ENCODE measurements at places on chromosomes 11 and 22. TPM values are rescaled to one million over a fixed set of nuclear protein-coding genes. Genes with fewer than 3 reads are reported as not detected.
A peak's percentile ranks its signal among the peaks of the same experiment; 100 is the strongest.

The OR8D1 gene
- total RNA-seq: not detected

GRCh38 chr22:47304854-47305253 lies 542.4 kb downstream of the TBC1D22A start:
- no peaks in the 10 kb centered on the region for H3K4me1 ChIP-seq
- H3K36me3 ChIP-seq: no peaks in the 10 kb centered on the region
- no peak overlapping the region for H3K4me3 ChIP-seq
- no peaks in the 10 kb centered on the region for H3K27me3 ChIP-seq
- no peak for DNase-seq

- no peaks in the 10 kb centered on the region for H3K4me1 ChIP-seq
- H3K4me3 ChIP-seq: no peak overlapping the region
- H3K27ac ChIP-seq: no peak overlapping the region
- no peaks in the 10 kb centered on the region for H3K27me3 ChIP-seq
- DNase-seq: no peak
Observed at GRCh38 chr11:34074391-34074790, 22.9 kb downstream of the CAPRIN1 start.

- H3K36me3 ChIP-seq: peaks cover 4% of the 10 kb centered on the region
- H3K27me3 ChIP-seq: no peaks in the 10 kb centered on the region
- no peak overlapping the region for H3K27ac ChIP-seq
- no peak overlapping the region for H3K4me3 ChIP-seq
- no peaks in the 10 kb centered on the region for H3K4me1 ChIP-seq
Observed at GRCh38 chr22:31637447-31637890, 24.5 kb downstream of the PISD start.

The GGTLC3 gene
- total RNA-seq: not detected

GRCh38 chr11:60867871-60868681 lies 734 bp downstream of the ZP1 start:
- H3K4me1 ChIP-seq: no peaks in the 10 kb centered on the region
- no peak for DNase-seq
- H3K27ac ChIP-seq: no peak overlapping the region
- no peaks in the 10 kb centered on the region for H3K36me3 ChIP-seq

DNA sequence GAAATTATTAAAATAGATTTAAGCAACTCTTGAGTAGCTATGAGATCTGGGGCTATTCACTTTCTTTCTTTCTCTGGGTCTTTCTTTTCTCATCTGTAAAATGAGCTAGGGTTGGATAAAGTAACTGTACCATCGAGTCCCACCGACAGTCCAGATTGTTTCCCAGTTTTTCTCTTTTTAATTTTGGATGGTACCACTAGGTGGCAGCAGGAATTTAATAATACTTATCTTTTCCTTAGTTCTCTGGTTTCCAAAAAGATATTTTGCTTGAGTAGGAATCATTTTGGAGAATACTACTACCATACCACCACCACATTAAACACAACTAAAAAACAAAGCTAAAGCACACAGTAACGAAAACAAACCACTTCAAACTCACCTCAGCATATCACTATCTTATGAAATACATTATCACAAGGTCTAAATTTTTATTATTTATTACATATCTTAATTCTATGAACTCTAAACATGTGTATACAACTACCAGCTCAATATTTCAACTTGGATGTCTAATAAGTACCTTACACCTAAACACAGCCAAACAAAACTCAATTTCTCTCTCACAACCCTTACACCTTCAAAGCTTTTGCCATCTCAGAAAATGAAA lies 584.0 kb downstream of the KCNA4 start:
- no peak overlapping the region for H3K4me3 ChIP-seq
- no peaks in the 10 kb centered on the region for H3K27me3 ChIP-seq
- H3K27ac ChIP-seq: no peak overlapping the region
- no peak for DNase-seq
- H3K4me1 ChIP-seq: no peaks in the 10 kb centered on the region

The FOSL1 gene
- total RNA-seq: 0.28 TPM

The BTG4 gene
- total RNA-seq: not detected

DNA sequence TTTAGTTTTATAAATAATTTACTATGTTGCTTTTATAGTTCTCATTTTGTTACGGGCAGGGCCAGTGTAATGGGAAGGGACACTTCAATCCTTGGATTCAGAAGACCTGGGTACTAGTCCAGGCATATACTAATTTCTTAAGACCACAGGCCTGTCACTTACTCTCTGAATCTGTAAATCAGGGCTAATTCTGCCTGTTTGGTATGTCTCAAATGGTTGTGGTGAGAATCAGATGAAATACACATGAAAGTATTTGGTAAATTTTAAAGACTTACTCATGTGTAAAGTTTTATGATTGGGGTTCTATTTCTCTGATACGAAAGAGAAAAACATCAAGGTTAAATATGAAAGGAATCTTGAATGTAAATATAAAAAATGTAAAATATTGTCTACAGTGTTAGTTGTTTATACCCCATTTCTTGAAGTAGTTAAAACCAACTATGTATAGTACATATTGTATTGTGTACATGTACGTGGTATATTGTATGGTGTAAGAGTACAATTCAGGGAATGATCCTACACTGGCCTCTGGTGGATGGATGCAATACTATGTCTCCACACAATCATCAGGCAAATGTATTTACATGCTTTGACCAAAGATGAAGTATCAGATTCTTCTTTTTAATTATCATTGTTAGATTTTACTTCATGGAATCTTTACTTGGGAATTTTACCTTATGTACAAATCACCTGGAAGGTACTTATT lies 24.5 kb upstream of the RAG2 start:
- H3K27ac ChIP-seq: no peak overlapping the region
- no peaks in the 10 kb centered on the region for H3K27me3 ChIP-seq
- no peak for DNase-seq
- H3K36me3 ChIP-seq: no peaks in the 10 kb centered on the region

The HBG1 gene
- not detected for total RNA-seq

DNA sequence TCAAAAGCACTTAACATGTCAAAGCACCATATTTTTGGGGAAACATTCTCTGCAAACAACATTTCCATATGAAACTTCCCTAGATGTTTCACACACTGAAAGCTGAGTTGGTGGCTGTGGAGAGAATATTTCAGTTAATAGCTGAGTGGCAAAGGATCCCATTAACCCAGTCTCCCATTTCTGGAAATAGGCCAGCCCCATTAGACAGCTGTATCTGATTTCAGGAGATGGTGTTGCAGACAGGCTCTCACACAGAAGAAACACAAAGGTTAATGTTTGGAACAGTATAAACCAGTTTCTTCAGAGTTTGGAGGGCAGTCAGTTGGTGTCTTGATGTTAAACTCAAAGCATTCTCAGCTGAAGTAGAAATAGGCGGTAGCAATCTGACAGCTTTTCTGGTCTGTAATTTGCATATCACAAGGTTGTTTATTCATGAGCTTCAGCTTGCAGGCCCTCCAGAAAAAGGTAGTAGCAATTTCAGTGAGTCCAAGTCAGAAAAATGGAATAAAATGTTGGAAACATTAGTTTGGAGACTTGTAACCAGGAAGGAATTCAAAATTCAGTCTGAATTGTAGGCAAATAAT lies 15.5 kb upstream of the ZBTB44 start:
- H3K4me3 ChIP-seq: peak overlapping the region; percentile 49
- no peak overlapping the region for H3K27ac ChIP-seq
- DNase-seq: no peak
- H3K4me1 ChIP-seq: peaks cover 11% of the 10 kb centered on the region
- H3K36me3 ChIP-seq: no peaks in the 10 kb centered on the region

DNA sequence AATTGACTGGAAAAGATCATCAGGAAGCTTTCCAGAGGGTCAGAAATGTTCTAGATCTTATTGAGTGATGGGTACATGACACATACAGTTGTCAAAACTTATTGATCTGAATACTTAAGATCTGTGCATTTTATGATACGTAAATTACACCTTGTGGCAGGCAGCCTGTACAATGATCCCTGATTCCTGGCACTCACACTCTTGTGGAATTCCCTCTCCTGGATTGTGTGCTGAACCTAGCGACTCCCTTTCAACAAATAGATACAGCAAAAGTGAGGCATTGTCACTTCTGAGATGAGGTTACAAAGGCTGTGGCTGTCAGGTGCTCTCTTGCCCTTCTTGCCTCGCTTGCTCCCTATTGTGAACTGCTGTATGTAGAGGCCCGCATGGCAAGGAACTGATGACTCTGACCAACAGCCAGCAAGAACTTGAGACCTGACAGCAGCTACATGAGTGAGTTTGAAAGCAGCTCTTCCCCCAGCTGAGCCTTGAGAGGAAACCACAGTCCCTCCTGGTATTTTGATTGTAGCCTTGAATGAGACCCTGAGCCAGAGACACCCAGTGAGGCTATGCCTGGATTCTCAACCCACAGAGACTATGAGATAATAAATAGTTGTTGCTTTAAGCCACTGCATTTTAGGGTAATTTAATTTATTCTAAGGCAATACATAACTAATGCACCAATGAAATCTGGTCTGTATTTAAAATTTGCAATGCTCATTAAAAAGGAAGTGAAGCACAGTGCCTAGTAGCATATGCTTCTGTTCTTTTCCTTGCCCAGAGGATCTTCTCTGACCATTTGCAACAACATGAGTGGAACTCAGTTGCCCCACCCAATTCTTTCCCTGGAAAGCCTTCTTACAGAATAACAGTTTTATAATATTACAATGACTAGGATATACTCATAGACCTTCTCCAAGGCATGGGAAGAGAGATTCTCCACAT lies 60.5 kb upstream of the IZUMO1R start:
- H3K4me3 ChIP-seq: no peak overlapping the region
- no peaks in the 10 kb centered on the region for H3K36me3 ChIP-seq
- no peak for DNase-seq
- no peak overlapping the region for H3K27ac ChIP-seq
- no peaks in the 10 kb centered on the region for H3K27me3 ChIP-seq

GRCh38 chr11:14357881-14358728 lies 878 bp downstream of the RRAS2 start:
- H3K36me3 ChIP-seq: no peaks in the 10 kb centered on the region
- DNase-seq: peak; percentile 90
- no peaks in the 10 kb centered on the region for H3K4me1 ChIP-seq

- H3K4me1 ChIP-seq: no peaks in the 10 kb centered on the region
- H3K4me3 ChIP-seq: no peak overlapping the region
- H3K27me3 ChIP-seq: no peaks in the 10 kb centered on the region
Observed at GRCh38 chr11:118870396-118871343, 13.0 kb upstream of the CXCR5 start.

GRCh38 chr11:102761646-102762238 lies 18.7 kb downstream of the MMP10 start:
- no peak overlapping the region for H3K4me3 ChIP-seq
- no peaks in the 10 kb centered on the region for H3K27me3 ChIP-seq
- no peaks in the 10 kb centered on the region for H3K4me1 ChIP-seq

DNA sequence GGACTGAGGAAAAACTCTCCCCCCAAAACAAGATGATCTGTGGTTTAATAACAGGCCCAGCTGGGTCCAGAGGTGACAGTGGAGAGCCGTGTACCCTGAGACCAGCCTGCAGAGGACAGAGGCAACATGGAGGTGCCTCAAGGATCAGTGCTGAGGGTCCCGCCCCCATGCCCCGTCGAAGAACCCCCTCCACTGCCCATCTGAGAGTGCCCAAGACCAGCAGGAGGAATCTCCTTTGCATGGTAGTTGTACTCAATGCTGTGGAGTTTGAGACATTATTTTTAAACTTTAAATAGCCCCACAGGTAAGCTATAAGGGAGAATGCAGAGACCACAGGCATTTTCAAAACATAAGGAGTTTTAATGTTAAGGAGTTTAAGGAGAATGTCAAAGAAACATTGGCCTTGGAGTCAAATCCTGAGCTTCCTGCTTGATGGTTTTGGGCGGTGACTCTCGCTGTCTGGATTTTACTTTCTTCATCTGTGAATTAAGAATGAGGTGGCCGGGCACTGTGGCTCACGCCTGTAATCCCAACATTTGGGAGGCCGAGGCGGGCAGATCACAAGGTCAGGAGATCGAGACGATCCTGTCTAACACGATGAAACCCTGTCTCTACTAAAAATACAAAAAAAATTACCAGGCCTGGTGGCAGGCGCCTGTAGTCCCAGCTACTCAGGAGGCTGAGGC lies 6.8 kb downstream of the APOL1 start:
- H3K27me3 ChIP-seq: no peaks in the 10 kb centered on the region
- no peak overlapping the region for H3K4me3 ChIP-seq
- no peaks in the 10 kb centered on the region for H3K36me3 ChIP-seq
- no peak for DNase-seq
- peak overlapping the region; percentile 72 for H3K27ac ChIP-seq

GRCh38 chr11:100562128-100562527 lies 125.0 kb upstream of the ARHGAP42 start:
- H3K27ac ChIP-seq: no peak overlapping the region
- H3K36me3 ChIP-seq: no peaks in the 10 kb centered on the region
- H3K27me3 ChIP-seq: no peaks in the 10 kb centered on the region
- DNase-seq: no peak

The CTSW gene
- not detected for total RNA-seq

The MUC5AC gene
- total RNA-seq: not detected

The PARVG gene
- total RNA-seq: 0.18 TPM

- H3K36me3 ChIP-seq: no peaks in the 10 kb centered on the region
- no peak overlapping the region for H3K4me3 ChIP-seq
- H3K27me3 ChIP-seq: no peaks in the 10 kb centered on the region
- no peak overlapping the region for H3K27ac ChIP-seq
Observed at GRCh38 chr11:95373241-95373640, 142.2 kb upstream of the SESN3 start.

DNA sequence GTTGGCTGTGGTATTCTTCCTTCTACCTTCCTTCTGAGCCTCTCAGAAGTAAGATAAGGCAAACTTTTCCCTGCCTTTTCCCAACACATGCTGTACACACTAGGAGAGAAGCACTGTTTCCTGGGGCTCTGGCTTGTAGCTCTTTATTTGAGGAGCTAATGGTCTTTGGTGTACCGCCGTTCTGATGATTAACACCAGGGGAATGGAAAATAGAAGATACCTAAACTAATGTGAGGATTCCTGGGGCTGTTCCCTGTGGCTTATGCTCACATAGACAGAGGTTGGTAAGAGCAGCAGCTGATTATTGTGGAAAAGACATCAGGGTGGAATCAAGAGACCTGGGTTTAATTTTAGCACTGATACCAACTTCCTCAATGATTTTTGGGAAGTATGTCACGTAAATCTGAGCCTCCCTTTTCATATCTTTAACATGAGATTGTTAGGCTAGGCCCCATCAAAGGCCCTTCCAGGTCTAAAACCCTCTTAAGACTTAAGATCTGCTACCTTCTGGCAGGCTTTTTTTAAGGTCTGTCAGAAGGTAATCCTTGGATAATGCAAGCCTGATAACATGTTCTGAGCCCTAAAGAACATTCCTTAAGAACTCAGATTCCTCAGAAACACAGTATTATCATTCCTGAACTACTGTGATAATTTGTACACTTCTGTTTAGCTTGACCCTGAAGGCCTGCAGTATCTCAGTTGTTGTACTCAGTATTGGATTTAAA lies 24.8 kb upstream of the RCE1 start:
- no peak overlapping the region for H3K4me3 ChIP-seq
- peaks cover 10% of the 10 kb centered on the region for H3K36me3 ChIP-seq
- DNase-seq: peak; percentile 47
- H3K27ac ChIP-seq: no peak overlapping the region
- peaks cover 11% of the 10 kb centered on the region for H3K4me1 ChIP-seq

DNA sequence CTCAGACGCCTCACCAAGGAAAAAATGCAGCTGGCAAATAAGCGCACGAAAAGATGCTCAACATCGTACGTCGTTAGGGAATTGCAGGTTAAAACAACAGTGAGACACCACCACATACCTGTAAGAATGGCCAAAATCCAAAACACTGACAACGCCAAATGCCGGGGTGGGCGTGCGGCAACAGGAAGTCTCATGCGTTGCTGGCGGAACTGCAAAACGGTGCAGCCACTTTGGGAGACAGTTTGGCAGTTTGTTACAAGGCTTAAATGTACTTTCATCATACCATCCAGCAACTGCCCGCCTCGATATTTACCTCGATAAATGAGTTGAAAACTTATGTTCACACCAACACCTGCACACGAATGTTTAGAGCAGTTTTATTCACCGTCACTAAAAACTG lies 7.5 kb upstream of the CTSD start:
- no peaks in the 10 kb centered on the region for H3K27me3 ChIP-seq
- no peaks in the 10 kb centered on the region for H3K36me3 ChIP-seq
- DNase-seq: peak; percentile 37

Measured in endodermal cell (in vitro differentiated cells).